Temporal lobe (tissue), 4 donors: ENCODE measurements at places on chromosomes 2 and 18. TPM values are rescaled to one million over a fixed set of nuclear protein-coding genes. Genes with fewer than 3 reads are reported as not detected.

ACTR1B gene
- total RNA-seq: 25.8 TPM

ZC3H6 gene
- 24.8 TPM for total RNA-seq

LIMS3 gene
- 1.2 TPM for total RNA-seq

C2orf80 gene
- total RNA-seq: 26.6 TPM

RAPGEF4 gene
- 13.5 TPM for total RNA-seq

NOL4 gene
- 110 TPM for total RNA-seq

CENPA gene
- total RNA-seq: 1.2 TPM

SNED1 gene
- 3.2 TPM for total RNA-seq

KCNK3 gene
- 4.2 TPM for total RNA-seq

CROCC2 gene
- not detected for total RNA-seq

UGT1A10 gene
- not detected for total RNA-seq

AGAP1 gene
- 35.2 TPM for total RNA-seq

APOB gene
- 0.25 TPM for total RNA-seq

OSGEPL1 gene
- 13.3 TPM for total RNA-seq

UBE2F gene
- total RNA-seq: 23.6 TPM

TUBB8B gene
- total RNA-seq: not detected

ADAM23 gene
- total RNA-seq: 22.9 TPM

GATA6 gene
- total RNA-seq: 0.25 TPM

C2orf81 gene
- 1.2 TPM for total RNA-seq

GTF2A1L gene
- 1.7 TPM for total RNA-seq

LINC00305 gene
- not detected for total RNA-seq

TTN gene
- total RNA-seq: 1.2 TPM

CD8B2 gene
- total RNA-seq: under 0.01 TPM

GRB14 gene
- total RNA-seq: 12.0 TPM

SLC14A1 gene
- total RNA-seq: 1.7 TPM

TEX44 gene
- not detected for total RNA-seq

MERTK gene
- 3.7 TPM for total RNA-seq

GPR35 gene
- total RNA-seq: 0.98 TPM

TIGD1 gene
- total RNA-seq: 8.9 TPM
